ENCODE measurements at places on chromosomes 6 and 20.

DNA sequence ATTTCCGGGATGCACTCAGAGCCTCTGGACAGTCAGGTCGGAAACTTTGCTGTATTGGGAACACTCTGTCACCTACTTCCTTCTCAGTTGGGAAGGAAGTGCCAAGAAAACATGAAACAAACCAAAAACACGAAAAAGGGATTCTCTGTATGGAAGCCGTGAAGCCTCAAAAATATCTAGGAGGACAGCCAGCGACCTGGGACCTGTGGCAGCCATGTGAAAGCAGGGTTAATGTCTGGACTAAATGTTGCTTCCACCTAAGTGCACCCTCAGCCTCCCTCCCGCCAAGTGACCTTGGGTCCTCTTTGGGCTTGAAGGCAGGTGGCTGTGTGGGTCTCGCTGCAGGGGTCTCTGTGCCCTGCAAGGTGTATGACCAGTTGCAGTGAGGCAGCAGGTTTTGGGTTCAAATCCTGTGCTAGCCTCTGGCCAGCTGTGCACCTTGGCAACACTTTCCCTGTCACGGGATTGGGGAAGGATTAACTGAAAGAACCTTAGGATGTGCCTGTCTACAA, 851 bp downstream of the MAVS start:
- no peak for DNase-seq

DNA sequence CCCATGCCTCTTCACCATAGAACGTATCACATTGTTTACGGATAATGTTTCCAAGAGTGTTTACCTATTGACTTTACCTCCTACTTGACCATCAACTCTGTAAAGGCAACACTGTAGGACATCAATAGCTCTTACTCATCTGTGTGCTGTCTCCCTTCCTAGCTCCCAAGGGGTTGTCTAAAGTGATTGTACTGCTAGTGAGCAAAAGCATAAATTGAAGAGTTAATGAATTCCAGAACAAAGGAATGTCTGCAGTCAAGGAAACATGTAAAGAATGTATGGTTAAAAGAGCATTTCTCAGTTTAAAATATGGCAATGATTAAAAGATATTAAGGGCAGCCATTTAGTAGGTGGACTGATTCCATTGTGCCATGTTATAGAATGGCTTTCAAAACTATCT, 985.4 kb downstream of the TBC1D32 start:
- DNase-seq, result no peak

DNA sequence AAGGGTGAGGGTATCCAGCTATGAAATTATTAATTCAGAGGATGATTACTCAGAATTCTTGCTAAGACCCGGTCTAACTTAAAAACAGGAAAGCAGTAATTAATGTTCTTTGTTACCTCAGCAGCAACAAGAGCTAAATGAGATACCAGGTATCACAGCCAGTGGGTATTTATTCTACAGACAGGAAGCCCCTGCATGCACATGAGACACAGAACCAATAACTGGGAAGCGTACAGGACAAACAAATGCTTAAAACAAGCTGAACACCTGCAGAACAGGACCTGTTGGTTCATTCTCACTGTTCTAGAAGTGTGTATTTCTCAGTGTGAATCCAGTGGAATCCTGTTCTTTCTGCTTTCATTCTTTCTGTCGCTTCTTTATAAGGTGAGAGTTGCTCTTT, 30.9 kb downstream of the SCML4 start:
- DNase-seq, result no peak

DNA sequence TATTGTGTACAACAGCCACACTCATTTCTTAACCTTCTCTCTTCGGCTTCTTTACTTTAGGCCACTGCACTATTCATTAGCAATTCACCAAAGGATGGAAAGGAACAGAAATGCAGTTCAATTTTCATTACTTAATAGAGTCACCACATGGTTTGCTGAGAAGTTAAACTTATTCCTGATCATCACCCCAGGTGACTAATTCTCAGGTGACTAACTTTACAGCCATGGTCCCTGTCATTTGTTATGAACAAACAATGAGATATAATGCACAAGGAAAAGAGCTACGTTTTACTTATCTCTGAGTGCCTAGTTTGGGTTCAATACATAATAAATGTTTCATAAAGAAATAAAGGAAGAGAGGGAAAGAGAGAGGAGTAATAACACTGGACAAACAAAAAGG, 45.8 kb upstream of the DST start:
- no peak for DNase-seq

- no peak for DNase-seq
These were observed 34.8 kb downstream of the CDKAL1 start for GRCh38 chr6:20569000-20569610.

DNA sequence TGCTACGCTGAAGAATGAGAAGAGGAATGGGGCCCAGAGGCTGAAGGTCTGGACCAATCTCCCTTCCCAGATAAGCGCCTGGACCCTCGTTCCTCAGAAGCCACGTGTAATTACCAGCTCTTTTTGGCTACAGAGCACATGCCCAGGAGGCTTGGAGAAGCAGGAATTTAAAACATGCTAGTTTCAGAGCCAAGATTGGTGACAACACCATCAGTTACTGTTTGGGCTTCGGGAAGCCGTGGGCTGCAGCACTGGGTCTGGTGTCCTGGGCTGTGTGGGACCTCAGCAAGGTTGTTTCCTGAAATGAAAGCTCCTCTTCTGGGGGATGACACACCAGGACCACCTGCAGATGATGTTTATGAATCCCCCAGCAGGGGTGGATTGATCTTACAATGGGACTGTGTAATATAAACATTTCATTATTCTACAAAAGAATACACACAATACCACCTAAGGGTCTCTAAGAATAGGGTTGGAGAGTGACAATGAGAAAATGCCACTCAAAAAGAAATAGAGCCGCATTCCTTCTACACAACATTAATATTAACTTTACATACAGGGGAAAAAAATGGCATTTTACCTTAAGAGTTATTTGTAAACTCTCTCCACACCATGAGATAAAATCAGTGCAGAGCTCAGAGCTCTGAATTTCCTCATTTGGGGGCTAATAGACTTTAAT, 207.8 kb upstream of the FOXQ1 start:
- DNase-seq, result no peak

GRCh38 chr6:70131528-70131927, 171.4 kb downstream of the COL9A1 start:
- DNase-seq, result no peak

DNA sequence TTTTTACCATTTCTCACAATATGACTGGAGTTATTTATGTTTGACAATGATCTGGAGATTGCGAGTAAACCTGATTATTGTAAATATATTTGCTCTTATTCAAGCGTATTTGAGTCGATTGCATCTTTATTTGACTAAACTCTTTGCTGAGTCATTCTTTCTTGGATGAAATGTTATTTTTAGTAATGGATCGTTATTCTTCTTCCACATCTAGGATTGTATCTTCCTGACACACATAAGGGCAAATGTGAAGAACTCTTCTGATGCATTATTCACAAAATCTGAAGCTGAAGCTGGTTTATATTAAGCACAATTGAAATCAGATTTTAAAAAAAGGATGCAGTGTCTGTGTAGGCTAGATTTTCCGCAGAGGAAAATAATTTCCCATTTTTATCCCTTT, 68.2 kb downstream of the SEL1L2 start:
- DNase-seq, result no peak

- no peak for DNase-seq
These were observed 83.4 kb upstream of the NEDD9 start for GRCh38 chr6:11315743-11316437.

DNA sequence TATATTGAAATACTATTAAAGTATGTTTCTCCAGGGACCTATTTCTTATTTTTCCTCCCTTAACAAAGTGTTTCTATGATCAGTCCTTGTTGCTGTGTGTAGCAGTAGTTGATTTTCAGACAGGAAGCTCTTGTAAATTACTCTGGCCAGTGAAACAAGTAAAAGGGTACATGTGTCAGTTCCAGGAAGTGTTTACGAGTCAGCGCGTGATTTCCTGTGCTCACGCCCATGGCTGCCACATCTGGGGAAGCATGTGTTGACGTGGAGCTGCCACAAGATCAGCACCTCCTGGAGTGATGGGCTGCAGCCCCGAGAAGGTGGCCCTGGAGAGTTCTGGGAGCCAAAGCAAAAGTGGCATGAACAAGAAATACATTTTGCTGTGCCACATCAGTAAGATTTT, 38.6 kb upstream of the GGTLC1 start:
- DNase-seq, result peak; percentile 54

GRCh38 chr20:44691424-44692423, 23.4 kb upstream of the CCN5 start:
- DNase-seq, result peak; percentile 59

GRCh38 chr6:41568585-41569384, 22.6 kb downstream of the FOXP4 start:
- DNase-seq, result no peak

DNA sequence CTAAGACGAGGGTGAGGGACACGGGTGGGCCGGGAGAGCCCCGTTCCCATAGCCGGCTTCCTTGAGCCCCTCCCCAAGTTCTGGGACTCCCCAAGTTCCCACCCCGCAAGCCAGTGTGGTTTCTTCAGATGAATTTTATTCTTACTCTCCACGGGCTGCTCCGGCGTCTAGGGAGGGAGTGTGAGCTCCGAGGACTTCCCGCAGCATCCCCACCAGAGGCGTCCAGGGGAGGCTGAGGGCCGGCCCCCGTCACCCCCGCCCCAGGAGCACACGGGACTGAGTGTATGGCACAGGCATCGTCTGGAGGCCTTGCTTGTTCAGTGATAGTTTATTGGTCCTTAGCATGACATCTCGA, 10.0 kb upstream of the SLC4A11 start:
- no peak for DNase-seq

GRCh38 chr6:122265755-122266154, 133.7 kb upstream of the HSF2 start:
- DNase-seq, result no peak

- DNase-seq, result no peak
These were observed 474.6 kb downstream of the COL12A1 start for GRCh38 chr6:74731204-74731603.

DNA sequence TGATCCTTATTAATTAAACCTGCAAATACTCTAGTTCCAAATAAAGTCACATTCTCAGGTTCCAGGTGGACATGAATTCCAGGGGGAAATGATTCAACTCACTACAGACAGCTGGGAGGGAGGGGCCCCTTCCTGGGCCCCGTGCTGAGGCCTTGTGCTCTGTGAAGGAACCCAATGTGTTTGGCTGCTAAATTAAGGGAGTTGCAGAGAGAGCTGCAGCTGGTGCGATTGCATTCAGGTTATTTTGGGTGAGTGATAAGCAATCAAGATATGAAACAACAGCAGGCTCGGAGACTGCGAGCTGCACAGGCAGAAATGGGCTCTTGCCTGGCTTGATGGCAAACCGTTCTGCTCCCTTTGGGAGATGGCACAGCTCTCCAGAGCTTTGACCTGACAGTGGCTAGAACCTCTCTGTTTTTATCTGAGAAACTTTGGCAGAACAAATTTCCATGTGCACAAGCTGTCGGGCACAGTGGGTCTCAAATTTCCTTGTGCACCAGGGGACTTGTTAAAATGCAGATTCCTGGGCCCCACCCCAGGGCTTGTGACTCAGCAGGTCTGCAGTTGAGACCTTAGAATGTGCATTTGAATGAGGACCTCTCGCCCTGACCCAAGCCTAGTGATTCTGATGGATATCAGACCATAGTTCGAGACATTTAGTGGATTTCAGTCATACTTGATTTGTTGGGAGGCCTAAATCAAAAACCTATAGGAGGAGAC, 9.8 kb downstream of the MAPK13 start:
- no peak for DNase-seq

- no peak for DNase-seq
These were observed 109.2 kb downstream of the CDYL start for GRCh38 chr6:4885341-4885933.

DNA sequence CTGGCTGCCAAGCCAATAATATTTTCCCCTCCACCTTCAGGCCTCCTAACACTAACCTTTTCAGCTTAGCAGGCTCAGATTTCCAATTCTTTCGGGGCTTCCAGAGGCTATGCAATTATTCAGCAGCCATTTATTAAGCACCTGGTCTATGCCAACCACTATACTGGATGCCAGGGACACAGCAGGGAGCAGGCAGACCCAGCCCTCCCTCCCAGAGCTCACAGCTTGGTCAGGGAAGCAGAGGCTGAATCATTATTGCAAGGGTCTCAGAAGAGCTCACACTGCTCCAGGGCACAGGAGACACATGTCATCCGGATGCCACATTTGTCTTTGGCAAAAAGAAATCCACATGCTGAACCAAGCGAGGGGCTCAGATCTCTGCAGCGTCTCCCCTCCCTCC, 1.3 kb downstream of the BPIFB1 start:
- no peak for DNase-seq

DNA sequence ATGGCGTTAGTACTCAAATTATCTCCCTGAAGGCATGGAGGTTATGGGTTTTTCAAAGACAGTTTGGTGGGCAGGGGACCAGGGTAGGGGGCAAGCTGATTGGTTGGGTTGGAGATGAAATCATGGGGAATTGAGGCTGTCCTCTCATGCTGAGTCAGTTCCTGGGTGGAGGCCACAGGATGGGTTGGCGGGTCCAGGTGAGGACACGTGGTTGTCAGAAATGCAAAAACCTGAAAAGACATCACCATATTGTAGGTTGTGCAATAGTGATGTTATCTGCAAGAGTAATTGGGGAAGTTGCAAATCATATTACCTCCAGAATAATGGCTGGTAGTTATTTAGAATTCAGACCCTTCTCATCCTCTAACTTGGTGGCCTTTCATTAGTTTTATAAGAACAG, 30.1 kb downstream of the GPX6 start:
- no peak for DNase-seq

DNA sequence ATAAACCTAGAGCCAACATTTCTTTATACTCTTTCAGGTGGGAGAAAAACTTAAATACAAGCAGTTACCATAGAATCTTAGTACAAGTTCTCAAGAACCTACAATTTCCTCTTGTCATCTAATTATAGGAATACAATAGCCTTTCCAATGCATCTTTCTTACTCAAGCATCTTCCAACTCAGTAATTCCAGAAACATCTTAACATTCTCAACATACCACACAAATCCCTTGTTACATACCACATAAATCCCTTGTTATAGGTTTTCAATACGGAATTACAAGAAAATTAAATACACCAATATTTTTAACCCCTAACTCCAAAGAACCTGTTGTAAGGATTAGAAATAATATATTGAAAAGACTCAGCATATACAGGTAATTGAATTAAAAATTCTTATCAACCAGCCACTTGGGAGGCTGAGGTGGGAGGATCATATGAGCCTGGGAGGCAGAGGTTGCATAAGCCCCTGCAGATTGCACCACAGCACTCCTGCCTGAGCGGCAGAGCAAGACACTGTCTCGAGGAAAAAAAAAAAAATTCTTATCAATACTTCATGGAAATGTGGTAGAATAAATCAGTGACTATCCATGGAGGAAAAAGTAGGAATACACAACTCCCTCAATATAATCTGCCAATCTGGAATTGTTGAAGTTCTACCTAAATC, 127.5 kb upstream of the CCDC28A start:
- no peak for DNase-seq

- no peak for DNase-seq
These were observed 167.0 kb downstream of the SOBP start for GRCh38 chr6:107656883-107657282.

- no peak for DNase-seq
These were observed 45.9 kb upstream of the NOP56 start for GRCh38 chr20:2606507-2607006.

Data from right hindlimb (tissue), 1 donor.